ENCODE measurements at places on chromosomes 4 and X. TPM values are rescaled to one million over a fixed set of nuclear protein-coding genes. Genes with fewer than 3 reads are reported as not detected.

Gene GAB3
- 1.1 TPM for total RNA-seq

Gene RTL5
- 2.7 TPM for total RNA-seq

Gene UCP1
- total RNA-seq = not detected

Gene KIAA1210
- total RNA-seq = not detected

Gene RAB9B
- 0.51 TPM for total RNA-seq

Gene MAGEA10
- not detected for total RNA-seq

Gene GPR82
- not detected for total RNA-seq

Gene PFKFB1
- total RNA-seq = not detected

Gene DMP1
- not detected for total RNA-seq

Gene TSPAN7
- 0.49 TPM for total RNA-seq

Gene STARD8
- 4.1 TPM for total RNA-seq

Gene EDNRA
- total RNA-seq = 15.0 TPM

Gene SPANXB1
- total RNA-seq = not detected

Gene CSN1S1
- not detected for total RNA-seq

Gene CSAG1
- not detected for total RNA-seq

Gene PLXNB3
- 8.4 TPM for total RNA-seq

Gene LPAR4
- total RNA-seq = 0.63 TPM

Gene KCNE5
- total RNA-seq = not detected

Gene SLITRK4
- 29.5 TPM for total RNA-seq

Gene LAMTOR3
- 24.1 TPM for total RNA-seq

Gene ARSJ
- 40.2 TPM for total RNA-seq

Gene SMIM31
- total RNA-seq = not detected

Gene SPATA4
- 0.38 TPM for total RNA-seq

Gene PLS3
- 87.7 TPM for total RNA-seq

Gene HOPX
- 51.0 TPM for total RNA-seq

Gene DYNLT3
- 18.9 TPM for total RNA-seq

Gene MTNR1A
- total RNA-seq = 0.16 TPM

Gene RNF128
- 3.3 TPM for total RNA-seq

Gene ARMCX2
- total RNA-seq = 41.4 TPM

Gene TRIML2
- not detected for total RNA-seq

Gene ZNF732
- total RNA-seq = 0.38 TPM

Gene TRPC3
- total RNA-seq = 0.51 TPM

Gene IL3RA
- 0.25 TPM for total RNA-seq

Gene MAGEA2
- total RNA-seq = not detected

Gene CSN3
- total RNA-seq = not detected

Gene ETDC
- total RNA-seq = not detected

Gene UCHL1
- total RNA-seq = 675 TPM

Gene PASD1
- not detected for total RNA-seq

Gene STK26
- total RNA-seq = 4.8 TPM

Gene DCAF12L2
- total RNA-seq = under 0.01 TPM

Gene RENBP
- total RNA-seq = 0.98 TPM

Gene USP17L10
- total RNA-seq = not detected

Gene MSN
- total RNA-seq = 184 TPM

Gene PPP4R3C
- not detected for total RNA-seq

Gene OTC
- total RNA-seq = not detected

Gene RHOXF2B
- not detected for total RNA-seq

Gene FHDC1
- 2.2 TPM for total RNA-seq

Gene RAB33A
- total RNA-seq = 1.8 TPM

Gene CCDC110
- 1.1 TPM for total RNA-seq

Gene LRCH2
- total RNA-seq = 0.81 TPM

Gene RNF212
- 1.5 TPM for total RNA-seq

Gene MAGEB2
- not detected for total RNA-seq

Gene NALF2
- total RNA-seq = not detected

Gene ATP2B3
- under 0.01 TPM for total RNA-seq

Gene PRKG2
- 0.63 TPM for total RNA-seq

Gene BMX
- not detected for total RNA-seq

Gene MAOB
- 7.6 TPM for total RNA-seq

Measured in mesangial cell (primary cell).